ENCODE measurements at places on chromosomes 3 and 15.

DNA sequence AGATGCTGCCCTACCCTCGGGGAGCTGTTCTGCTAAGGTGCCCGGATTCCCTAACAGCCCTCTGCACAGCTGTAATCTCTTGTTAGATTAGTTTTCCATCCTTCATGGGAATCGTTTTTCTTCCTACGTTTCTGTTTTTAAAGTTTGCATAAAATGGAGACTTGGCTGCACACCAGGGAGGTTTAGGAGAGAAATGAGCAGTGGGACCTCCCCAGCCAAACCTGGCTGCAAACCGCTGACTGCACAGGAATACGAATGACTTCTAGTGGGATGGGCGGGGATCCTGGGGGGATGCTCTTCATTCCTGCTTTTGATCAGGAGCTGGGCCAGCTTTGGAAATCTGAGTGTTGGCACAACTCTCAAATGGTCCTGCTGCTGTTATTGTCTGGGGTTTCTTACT, 77.5 kb downstream of the THSD4 start:
- DNase-seq, result no peak

GRCh38 chr15:37880009-37880834, 54.2 kb upstream of the TMCO5A start:
- DNase-seq, result peak; percentile 75

GRCh38 chr3:113136071-113136470, 75.3 kb upstream of the BOC start:
- peak; percentile 54 for DNase-seq

- DNase-seq, result no peak
Observed at GRCh38 chr15:88814393-88814792, 11.2 kb downstream of the ACAN start.

DNA sequence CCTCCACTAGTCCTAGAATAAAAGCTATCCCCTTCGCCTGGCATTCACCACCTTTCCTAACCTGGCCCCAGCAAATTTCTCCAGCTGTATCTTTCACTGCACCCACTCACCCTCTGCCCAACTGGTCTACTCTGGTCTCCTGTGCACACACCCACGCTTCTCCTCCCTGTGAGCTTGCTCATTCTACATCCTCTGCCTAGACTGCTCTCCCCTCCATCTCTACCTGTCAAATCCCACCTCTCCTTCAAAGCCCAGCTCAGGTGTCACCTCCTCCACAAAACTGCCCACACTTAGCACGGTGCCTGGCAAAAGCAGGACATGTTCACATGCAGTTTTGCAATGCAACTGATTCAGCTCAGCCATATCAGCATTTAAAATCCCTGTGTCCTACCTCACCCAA, 45.8 kb upstream of the NTRK3 start:
- no peak for DNase-seq

Measured in skin of body (tissue), 3 donors.